GDM1 (cell line): ENCODE measurements at places on chromosomes 7 and 10.

- DNase-seq, result no peak
Observed at GRCh38 chr7:101166909-101167644, 1.7 kb upstream of the VGF start.

DNA sequence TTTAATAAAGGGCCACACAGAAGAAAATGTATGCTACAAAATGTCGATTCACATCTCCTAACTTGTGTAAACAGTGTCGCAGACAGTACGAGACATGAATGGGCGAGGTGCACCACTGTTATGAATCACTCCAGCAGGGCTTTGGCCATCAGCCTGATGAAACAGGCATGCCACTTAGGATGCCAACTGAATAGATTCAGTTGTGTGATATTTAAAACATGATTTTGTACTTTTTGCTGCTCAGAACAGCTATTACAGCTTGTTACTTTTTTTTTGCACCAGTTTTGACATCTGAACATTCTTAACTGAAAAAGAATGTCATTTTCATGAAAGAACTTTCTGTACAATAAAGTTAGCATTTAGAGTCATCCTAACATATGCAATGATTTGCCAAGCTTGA, 138.1 kb downstream of the VTI1A start:
- DNase-seq, result no peak

DNA sequence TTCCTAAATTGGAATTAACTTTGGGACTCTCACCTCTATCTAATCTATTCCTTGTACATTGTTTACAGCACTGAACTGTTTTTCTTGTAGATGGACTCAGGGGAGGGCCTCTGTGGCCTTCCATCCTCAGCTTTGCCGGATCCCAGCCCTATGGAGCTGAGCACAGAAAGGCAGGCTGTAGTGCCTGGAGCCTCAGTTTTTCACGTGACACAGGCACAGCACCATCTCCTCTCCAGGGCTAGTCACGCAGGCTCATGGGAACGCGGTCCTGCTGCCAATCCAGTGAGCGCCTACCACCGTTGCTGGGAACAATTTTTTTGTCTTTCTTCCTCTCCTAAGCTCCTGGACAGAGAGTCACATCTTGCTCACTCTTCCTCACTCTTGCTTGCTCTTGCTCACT, 75.6 kb upstream of the DDC start:
- no peak for DNase-seq

- DNase-seq, result no peak
Observed at GRCh38 chr10:30839652-30840051, 192.0 kb downstream of the ZNF438 start.

- no peak for DNase-seq
Observed at GRCh38 chr10:86671419-86671818, 3.1 kb downstream of the LDB3 start.

GRCh38 chr10:135132-135600, at the start of gene ZMYND11:
Gene ZMYND11, plus strand, starts transcription at chr10:135455. Its CDS starts 44,558 bp downstream, at chr10:180013.
- DNase-seq, result peak; percentile 70

DNA sequence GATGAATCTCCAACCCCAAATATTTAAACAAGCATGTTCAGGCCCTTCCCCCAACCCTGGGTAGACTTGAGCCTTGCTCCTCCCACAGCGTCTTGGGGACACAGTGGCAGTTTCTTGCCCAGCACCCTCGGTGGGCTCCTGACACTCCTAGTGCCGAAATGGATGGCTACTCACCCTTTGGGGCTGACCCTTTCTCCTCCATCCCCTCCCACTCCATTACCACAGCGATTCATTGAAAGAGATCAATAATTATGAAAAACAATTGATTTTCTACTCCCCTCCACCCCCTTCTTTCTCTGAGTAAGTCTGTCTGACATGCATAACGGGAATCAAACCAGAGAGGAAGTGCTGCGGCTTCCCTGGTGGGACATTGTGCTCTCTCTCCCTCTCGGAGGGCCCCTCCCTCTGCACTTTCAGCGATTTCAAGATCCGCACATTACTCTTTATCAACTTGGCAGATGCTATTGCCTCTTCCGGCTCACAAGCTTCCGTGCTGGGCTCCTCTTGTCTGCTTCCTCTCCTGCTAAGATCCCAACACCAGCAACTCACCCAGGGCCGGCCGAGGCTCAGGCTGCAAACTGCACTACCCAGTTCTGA, 79.0 kb upstream of the PLXNA4 start:
- DNase-seq, result peak; percentile 97

DNA sequence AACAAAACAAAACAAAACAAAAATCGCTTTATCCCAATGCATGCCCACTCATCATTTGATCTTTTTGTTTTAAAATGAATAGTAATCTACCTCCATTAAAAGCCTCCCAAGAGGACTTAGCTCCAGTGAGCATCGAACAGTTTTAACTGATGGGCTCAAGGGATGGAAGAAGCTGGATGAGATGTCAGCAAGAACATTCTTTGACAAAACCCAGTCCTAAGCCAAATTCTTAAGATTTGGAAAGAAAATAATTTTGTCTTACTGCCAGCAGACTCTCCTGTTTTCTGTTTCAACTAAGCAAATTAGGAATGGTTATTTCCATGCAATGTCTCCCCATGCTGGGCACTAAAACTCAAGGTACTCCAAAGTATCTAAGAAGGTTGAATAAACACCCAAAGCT, 127.3 kb downstream of the RNLS start:
- no peak for DNase-seq

GRCh38 chr10:120477743-120478141, 20.7 kb downstream of the PLPP4 start:
- DNase-seq, result no peak
